ENCODE measurements at places on chromosomes 5 and 9. TPM values are rescaled to one million over a fixed set of nuclear protein-coding genes. Genes with fewer than 3 reads are reported as not detected.

Gene C5orf52
- polyA plus RNA-seq = not detected

Gene B4GALT7
- polyA plus RNA-seq = 101 TPM

Gene LCN15
- not detected for polyA plus RNA-seq

- no peak overlapping the region for H3K27ac ChIP-seq
- DNase-seq = no peak
- H3K36me3 ChIP-seq = no peaks in the 10 kb centered on the region
- H3K4me3 ChIP-seq = no peak overlapping the region
- H3K27me3 ChIP-seq = no peaks in the 10 kb centered on the region
Measured at GRCh38 chr9:136182420-136182787, 22.5 kb downstream of the LHX3 start.

- peak overlapping the region; percentile 42 for H3K4me3 ChIP-seq
- no peak for DNase-seq
- no peaks in the 10 kb centered on the region for H3K36me3 ChIP-seq
- no peaks in the 10 kb centered on the region for H3K27me3 ChIP-seq
- peak overlapping the region; percentile 32 for H3K27ac ChIP-seq
Measured at GRCh38 chr9:114386886-114387679, 699 bp downstream of the AKNA start.

Gene CD180
- not detected for polyA plus RNA-seq

DNA sequence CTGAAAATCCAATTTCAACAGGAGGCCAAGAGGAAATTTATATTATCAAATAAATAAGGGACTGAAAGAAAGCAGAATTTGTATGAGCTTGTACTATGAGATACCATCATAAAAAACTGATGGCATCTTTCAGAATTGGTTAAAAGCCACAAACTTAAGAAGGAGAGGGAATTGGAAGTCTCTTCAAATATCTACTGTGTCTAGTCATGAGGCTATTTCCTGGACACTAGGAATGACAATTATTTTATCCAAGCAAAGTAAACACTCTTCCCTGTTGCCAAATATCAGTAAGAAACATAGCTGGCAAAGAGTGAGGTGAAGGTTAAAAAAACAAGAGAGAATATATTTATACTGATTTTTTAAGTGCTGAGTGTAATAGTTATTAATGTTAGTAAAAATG lies 101.5 kb upstream of the ARRDC3 start:
- H3K27me3 ChIP-seq = peaks cover 3% of the 10 kb centered on the region
- no peaks in the 10 kb centered on the region for H3K36me3 ChIP-seq
- no peak for DNase-seq
- H3K27ac ChIP-seq = no peak overlapping the region
- H3K4me1 ChIP-seq = no peaks in the 10 kb centered on the region
- H3K4me3 ChIP-seq = no peak overlapping the region

DNA sequence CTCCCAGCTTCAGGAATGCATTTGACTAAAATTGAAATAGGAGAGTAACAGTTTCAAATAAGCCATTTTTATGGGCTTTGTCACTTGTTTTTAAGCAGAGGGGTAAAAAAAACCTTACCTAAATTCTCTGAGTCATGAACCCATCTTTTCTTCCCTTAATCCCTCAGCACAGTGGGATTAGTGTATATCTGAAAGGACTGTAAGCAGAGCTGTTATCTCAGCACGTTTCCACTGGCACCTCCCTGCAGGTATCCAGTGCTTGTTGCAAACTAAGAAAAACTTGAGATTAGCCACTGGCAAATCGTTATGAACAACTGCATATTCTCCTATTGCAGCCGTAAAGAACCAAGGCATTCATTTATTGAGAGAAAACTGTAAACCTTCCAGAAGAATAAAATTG lies 872.7 kb downstream of the EFNA5 start:
- no peak overlapping the region for H3K4me3 ChIP-seq
- H3K27me3 ChIP-seq = no peaks in the 10 kb centered on the region
- no peaks in the 10 kb centered on the region for H3K4me1 ChIP-seq
- H3K36me3 ChIP-seq = no peaks in the 10 kb centered on the region
- no peak for DNase-seq
- no peak overlapping the region for H3K27ac ChIP-seq

- H3K27me3 ChIP-seq = no peaks in the 10 kb centered on the region
- H3K4me1 ChIP-seq = peaks cover 46% of the 10 kb centered on the region
- DNase-seq = no peak
- H3K27ac ChIP-seq = peak overlapping the region; percentile 74
Measured at GRCh38 chr9:128551657-128552152, 682 bp upstream of the SPTAN1 start.
